ENCODE measurements at places on chromosomes 11 and 22.

- DNase-seq, result no peak
Observed at GRCh38 chr11:28659716-28660348, 551.6 kb downstream of the METTL15 start.

DNA sequence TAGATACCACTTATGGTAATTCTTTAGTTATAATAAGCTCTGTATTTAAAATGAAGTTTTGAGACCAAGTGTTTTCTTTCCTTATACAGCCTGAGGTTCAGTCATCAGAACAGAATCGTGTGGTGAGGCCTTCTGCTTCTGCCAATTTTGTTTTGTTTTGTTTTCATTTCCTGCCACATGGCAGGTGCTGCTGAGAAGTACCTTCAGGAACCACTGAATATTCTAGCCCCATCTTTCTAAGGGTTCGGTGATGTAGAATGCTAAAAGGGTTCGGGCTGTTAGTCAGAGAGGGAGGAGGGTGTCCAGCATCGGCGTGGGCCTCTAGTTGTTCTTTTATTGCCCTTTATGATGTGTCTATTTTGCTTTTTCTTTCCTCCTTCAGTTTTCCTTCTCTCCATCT, 25.8 kb downstream of the TNRC6B start:
- no peak for DNase-seq

DNA sequence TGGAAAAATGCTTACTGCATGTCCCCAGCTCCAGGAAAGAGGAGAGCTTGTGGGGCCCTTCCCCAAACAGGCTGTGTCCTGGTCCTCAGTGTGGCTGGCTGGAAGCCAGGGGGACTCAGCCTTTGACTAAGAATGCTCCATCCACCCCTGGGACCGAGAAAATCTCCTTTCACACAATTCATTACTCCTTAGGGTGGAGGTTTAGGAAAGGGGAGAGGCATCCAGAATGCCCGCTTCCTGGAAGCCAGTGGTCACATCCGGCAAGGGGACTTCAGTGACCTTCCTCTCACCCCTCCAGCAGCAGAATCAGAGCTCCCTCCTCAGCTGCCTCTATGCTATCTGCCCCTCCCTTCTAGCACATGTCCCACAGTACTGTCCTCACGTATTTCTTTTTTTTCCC, 21.9 kb downstream of the ATG16L2 start:
- no peak for DNase-seq

DNA sequence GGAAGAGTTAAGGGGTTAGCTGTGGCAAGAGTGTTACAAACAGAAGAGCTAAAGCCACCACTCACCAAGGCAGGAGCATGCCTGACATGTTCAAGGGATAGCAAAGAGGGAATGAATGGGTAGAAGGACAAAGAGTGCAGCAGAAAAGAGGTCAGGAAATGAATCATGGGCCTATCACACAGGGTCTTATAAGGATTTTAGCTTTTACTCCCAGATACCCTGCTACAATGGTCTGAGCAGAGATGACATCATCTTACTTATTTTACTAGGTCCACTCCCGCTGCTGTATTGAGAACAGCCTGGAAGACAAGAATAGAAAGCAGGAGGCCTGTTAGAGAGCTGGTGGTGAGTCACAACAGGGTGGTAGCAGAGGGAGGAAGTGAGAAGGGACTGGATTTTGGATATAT, 9.8 kb downstream of the TRAF6 start:
- DNase-seq, result peak; percentile 80

- no peak for DNase-seq
Observed at GRCh38 chr22:44426981-44427380, 71.1 kb downstream of the RTL6 start.

- DNase-seq, result peak; percentile 74
Observed at GRCh38 chr11:96393753-96394348, 4.0 kb downstream of the JRKL start.

GRCh38 chr11:127330044-127330443, 329.5 kb upstream of the KIRREL3 start:
- DNase-seq, result no peak

- no peak for DNase-seq
Observed at GRCh38 chr22:43988116-43988820, 33.0 kb downstream of the SAMM50 start.

DNA sequence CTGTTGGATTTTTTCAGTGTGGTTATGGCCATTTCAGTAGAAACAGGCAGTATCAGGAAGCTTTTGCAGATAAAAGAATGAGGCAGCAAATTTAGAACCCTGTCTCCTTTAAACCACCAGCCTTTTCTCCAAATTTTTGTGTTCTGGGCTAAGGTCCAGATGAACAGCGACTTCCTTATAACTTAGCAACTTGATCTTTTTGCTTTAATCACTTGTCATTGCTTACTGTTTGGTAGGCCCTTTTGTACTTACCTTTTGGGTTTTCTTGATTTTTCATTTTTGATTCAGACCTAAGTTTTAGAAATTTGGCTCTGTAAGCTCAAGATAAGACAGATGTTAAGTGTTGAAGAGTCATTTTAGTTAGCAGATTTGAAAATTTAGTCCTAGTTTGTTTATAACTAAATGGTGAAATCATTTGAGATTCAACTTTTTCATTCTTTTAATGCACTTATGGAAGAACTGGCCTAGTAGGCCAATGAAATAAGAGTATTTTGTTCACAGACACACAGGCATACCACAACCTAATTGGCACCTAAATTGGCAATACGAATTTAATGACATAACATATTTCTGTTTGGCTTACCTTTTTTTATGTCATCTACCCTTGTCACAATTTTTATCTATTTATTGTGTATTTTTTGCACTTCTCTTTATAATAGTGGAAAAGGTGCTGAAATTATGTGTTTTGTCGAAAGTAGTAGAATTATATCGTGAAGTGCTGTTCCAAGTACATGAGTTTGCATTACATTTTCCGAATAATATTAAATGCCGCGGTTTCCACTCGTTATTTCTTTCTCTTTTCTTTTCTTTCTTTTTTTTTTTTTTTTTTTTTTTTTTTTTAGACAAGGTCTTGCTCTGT, 2.1 kb downstream of the RTN3 start:
- peak; percentile 33 for DNase-seq

DNA sequence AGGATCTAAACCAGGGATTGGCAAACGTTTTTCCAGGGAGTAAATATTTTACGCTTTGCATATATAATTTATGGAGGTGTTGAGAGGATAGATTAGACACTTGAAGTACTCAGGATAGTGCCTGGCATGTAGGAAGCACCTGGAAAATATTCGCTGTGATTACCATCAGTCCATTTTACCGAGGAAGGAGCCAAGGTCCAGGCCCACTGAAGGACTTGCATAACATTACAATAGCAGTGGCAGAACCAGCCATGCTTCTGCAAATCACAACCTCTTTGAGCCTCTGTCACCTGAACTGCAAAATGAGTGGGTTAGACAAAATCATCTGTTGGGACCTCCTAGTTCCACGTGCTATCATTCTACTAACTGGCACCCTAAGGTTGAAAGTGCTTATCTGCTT, 5.4 kb downstream of the FUT4 start:
- no peak for DNase-seq

GRCh38 chr11:82176945-82177344, 556.7 kb downstream of the FAM181B start:
- DNase-seq, result no peak

DNA sequence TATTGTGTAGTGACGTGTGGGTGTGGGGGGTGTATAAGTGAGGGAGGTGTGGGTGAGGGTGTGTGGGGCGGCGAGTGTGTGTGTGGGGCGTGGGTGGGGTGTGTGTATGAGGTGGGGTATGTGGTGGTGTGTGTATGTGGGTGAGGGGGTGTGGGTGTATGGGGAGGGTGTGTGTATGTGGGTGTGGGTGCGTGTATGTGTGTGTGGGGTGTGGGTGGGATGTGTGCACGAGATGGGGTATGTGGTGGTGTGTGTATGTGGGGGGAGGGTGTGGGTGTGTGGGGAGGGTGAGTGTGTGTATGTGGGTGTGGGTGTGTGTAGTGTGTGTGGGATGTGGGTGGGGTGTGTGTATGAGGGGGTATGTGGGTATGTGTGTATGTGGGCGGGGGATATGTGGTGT, 205.5 kb downstream of the OPCML start:
- DNase-seq, result no peak

GRCh38 chr11:1908618-1909017, 10.9 kb upstream of the TNNT3 start:
- DNase-seq, result no peak

- DNase-seq, result no peak
Observed at GRCh38 chr11:88623531-88623930, 286.0 kb upstream of the CTSC start.

DNA sequence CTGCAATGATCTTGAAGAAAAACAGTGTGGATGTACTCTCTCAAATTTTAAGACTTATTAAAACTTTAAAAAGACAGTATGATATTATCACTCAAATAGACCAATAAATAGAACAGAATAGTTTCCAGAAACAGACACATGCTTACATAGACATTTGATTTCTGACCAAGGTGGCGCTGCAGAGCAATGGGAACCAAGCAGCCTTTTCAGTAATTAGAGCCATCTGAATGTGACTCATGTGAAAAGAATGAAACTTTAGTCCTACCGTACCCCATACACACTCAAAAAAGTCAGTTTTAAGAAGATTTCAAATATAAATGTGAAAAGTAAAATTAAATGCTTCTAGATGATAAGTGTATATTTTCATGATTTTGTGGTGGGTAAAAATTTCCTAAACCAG, 74.2 kb upstream of the MS4A8 start:
- DNase-seq, result peak; percentile 84

DNA sequence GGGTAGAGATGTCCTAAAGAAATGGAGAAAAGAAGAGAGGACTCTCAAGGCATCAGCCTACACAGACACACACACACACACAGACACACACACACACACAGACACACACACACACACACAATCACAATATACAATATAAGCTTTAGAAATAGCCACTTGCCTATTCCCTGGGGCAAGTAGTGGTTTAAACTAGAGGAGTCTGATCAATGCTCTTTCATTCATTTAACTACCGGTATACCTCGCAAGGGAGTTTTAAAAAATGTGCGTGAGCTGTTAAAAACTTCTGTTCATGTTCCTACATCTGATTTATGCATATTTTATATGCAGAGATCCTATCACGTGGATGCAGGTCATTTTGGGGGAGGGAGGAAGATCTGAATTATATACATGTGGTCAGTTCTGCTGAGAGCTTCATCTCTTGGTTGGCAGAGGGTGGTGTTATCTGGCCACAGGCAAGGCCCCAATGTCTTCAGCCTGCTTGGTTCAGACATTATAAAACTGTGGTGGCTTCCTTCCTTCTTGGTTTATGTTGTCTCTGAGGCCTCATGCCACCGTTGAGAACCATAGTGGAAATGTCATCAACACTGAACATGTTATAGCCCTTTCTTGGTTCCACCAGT, 56.6 kb downstream of the SYT13 start:
- DNase-seq, result no peak

- DNase-seq, result no peak
Observed at GRCh38 chr11:69086152-69087132, 37.7 kb downstream of the TPCN2 start.

DNA sequence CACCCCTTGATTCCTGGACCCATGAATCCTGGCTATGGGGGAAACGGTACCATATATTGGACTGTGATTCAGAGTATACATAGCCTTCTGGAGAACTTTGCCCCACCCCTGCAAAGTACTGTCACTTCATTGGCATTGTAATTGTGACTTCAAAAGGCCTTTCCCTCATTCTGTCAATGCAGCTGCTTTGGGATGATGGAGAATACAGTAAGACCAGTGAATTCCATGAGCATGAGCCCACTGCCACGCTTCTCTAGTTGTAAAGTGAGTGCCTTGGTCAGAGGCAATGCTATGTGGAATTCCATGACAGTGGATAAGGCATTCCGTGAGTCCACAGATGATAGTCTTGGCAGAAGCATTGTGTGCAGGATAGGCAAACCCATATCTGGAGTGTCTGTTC, 25.7 kb upstream of the MSANTD2 start:
- DNase-seq, result no peak

GRCh38 chr11:35619116-35619854, 1.0 kb downstream of the FJX1 start:
- DNase-seq, result peak; percentile 69

- no peak for DNase-seq
Observed at GRCh38 chr11:62854013-62854824, 14.8 kb upstream of the WDR74 start.

DNA sequence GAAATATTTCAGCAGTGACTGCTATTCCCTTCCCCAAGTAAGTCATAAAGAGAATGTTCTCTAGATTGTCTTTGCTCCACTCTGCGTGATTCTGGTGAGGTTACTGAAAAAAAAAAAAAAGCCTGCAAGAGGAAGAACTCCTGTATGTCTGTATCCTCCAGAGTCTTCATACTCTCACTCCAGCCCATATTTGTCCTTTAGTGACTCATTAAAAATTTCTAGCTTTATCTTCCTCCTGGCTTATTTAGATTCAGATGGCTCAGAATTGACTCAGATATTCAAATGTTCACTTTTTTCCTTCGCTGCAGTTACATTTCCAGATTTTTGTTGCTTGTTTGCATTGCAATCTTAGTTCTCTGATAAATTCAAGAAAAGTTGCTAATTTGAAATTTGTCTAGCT, 76.3 kb upstream of the CNTN5 start:
- DNase-seq, result no peak

DNA sequence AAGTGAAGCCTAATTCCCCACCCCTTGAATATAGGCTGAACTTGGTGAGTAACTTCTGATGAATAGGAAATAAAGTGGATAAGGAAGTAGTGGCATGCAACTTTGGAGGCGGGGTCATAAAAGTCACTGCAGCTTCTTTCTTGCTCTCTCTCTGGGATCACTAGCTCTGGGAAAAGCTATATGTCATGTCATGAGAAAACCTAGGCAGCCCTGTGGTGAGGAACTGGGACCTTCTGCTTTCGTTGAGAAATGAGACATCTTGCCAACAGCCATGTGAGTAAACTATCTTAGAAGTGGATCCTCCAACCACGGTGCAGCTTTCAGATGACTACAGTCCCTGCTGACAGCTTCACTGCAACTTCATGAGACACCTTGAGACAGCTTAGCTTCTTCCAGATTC, 15.7 kb downstream of the ZNF214 start:
- DNase-seq, result peak; percentile 85

- peak; percentile 57 for DNase-seq
Observed at GRCh38 chr11:32829157-32829679, 509 bp upstream of the PRRG4 start.

GRCh38 chr22:17985606-17986005, 38.8 kb downstream of the MICAL3 start:
- DNase-seq, result no peak

DNA sequence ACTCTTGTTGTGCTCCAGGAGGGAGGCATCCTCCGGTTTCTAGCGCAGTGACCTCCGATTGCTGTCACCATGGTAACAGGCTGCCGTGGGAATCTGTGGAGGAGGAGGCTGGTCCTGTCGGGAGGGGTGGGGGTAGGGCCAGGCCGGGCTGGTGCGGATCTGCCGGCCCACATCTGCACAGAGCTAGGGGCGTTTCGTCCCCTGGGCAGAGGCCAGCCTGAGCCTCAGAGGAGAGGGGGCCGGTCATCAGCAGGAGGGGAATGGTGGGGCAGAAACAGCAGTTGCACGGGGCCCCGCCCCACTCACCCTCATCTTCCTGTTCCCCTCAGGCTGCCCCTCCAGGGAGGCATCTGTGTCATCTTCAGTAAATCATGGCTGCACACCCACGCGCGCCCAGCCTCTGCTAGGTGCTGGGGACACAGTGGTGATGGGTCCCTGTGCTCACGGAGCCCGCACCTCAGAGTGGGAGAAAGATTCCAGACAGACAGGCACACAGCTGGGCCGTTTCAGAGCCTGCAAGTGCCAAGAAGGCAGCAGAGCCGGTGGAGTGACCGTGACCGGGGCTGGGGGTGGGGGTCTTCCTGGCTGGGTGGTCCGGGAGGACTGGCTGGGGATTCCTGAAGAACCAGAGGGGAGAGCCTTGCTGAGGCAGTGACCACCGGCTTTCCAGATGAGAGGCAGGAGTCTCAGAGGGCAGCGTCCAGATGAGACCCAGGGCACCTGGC, 120.5 kb downstream of the CACNA1I start:
- no peak for DNase-seq

GRCh38 chr11:73241300-73241699, 23.2 kb downstream of the P2RY2 start:
- no peak for DNase-seq

All from RKO (cell line).